Stimulated activated CD8-positive, alpha-beta memory T cell treated with anti-CD3 and anti-CD28 coated beads, Interleukin-15, amount 100 ng/mL, for 4 hours (primary cell): ENCODE measurements at places on chromosomes 1 and 21.

- DNase-seq, result no peak
These were observed at the start of gene FAM131C for GRCh38 chr1:16073490-16074119. FAM131C (minus strand) TSS chr1:16073651; CDS start chr1:16073442, 209 bp downstream.

DNA sequence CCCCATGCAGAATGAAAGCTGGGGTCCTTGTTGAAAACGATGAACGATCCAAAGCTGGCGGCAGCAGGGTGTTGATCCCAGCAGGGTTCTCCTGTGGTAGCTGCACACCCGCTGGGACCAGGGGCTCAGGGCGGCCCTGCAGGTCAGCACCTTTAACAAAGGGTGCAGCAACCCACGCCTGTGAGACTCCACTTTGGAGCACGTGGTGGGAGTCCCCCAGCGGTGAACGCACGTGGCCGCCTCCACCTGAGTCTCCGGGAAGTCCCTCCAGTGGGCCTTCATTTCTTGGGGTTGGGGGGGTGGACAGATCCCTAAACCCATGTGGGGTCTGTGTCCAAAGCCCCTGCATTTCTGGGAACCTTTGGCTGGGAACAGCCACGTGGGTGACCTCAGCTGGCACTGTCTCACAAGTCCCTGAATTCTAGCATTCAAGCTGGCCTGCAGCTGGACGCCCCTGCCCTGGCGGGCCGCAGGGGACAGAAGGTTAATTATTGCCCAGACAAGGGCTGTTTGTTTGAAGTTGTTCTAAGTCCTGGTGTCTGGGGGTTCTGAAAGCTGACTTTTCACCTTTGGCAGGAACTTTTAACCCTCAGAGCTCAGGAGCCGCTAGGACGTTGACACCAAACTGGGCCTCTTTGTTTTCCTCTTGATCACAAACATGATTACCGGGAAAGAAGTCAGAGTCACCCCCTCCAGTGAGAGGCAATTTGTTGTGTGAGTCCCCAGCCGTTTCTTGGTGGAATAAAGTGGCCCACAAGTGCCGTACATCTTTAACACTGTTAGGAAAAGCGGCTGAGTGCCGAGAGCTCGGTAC is 64.5 kb downstream of the COL18A1 start:
- DNase-seq, result no peak

DNA sequence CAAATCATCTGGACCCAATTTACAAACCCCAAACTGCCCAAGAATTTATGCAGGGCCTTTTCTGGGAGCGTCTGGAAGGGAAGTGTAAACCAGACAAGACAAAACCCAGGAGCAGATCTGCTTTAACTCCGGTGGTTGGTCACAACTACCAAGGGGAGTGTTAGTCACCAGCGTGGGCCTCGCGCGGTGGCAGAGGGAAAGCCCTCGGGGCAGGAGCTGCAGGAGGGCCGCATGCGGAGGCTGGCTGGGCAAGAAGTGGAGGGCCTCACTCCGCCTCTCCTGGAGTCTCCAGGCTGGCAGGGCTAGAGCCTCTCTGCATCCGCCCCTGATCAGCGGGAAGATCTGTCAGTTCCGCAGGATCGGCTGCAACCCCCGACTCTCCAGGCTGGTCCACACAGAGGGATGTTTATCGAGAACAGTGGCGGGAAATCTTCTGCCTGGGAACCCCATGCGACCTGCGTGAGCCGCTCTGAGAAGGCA is 2.0 kb downstream of the COL24A1 start:
- no peak for DNase-seq

DNA sequence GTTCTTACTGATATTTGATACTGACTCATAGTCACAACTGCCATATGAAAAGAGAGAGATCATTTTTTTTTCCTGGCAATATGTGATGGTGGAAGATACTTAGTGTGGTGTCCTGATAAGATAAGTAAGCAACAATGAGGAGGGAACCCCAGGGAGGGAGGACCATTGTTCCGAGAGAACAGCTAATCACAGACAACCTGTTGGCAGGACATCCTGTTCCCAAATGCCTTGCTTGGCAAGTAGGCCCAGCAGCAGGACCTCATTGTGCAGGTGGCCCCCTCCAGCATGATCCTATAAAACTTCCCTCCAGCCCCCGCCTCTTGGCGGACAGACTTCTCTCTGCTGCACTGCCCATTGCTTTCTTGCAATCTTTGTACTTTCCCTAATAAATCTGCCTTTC is 329.4 kb upstream of the CHRM3 start:
- no peak for DNase-seq

- DNase-seq, result no peak
These were observed 58.6 kb downstream of the OLIG1 start for GRCh38 chr21:33128538-33128937.

GRCh38 chr1:22633697-22634463 is 2.5 kb upstream of the C1QA start:
- no peak for DNase-seq

- DNase-seq, result no peak
These were observed 19.7 kb downstream of the AJAP1 start for GRCh38 chr1:4674117-4674516.

GRCh38 chr1:53393325-53393792 is 65.5 kb upstream of the LRP8 start:
- peak; percentile 39 for DNase-seq

GRCh38 chr1:75725861-75726361 is 1.4 kb downstream of the ACADM start:
- no peak for DNase-seq

DNA sequence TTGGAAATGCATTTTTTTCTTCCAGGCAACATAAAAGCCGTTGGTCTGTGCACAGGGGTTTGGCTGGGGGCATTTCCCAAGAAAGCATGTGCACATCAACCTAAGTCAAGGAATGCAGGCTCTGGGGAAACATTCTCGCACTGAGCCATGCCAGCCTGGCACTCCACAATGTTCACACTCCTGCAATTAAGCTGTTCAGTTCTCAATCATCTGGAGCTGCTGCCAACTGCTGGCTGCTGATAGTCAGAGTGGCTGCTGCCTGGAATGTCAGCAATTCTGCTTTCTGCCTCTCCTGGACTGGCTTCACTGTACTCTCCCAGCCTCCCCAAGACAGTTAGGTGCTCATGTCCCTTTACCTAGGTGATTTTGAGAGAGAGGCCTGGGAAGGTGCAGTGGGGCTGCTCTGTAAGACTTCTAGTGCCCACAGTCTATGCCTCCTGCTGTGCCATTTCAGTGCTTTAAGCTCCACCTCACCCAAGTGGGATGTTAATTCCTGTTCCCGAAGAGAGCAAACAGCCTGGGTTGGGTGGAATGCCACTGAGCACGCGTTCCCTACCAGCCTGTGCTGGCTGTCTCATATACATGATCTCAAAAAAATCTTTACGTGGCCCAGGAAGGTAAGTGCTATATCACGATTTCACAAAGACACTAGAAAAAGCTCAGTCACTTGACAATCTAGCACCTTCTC is 131.7 kb downstream of the BRINP2 start:
- DNase-seq, result no peak

DNA sequence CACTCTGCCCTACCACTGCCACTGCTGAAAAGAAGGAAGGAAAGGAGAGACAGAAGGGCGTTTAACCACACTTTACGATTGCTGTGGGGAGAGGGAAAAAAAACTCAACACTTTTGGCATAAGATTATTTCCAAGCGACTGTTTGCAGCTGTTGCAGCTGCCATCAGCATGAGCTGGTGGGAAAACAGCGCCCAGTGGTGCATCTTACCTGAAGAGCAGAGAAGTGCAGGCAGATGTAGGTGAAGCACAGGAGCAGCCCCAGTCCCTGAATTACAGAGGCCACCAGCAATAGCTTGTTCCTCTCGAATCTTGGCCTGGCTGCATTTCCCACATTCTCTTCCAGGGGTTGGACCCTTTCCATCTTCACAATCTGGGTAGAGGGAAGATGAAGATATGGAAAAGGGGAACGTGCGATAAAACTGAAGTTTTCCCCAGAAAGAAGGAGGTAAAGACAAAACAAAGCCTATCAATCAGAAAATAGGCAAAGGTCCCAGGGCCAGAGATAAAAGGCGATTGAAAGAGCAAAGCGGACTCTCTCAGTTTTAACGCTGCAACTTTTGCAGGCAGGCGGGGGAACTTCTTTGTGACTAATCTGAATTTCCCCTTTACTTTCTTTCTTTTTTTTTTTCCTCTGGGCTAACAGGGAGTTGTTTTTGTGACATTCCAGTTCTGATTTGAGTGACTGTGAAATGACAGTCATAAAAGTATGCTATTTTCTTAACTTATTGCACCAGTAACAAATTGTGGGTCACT is at the start of gene TNFSF4:
TSS of gene TNFSF4 (minus strand) at position 516 of the 753 bp plus-strand sequence. CDS start at position 361, 155 bp downstream.
- DNase-seq, result no peak

GRCh38 chr1:41020654-41021053 is 871 bp downstream of the SLFNL1 start:
- DNase-seq, result no peak

DNA sequence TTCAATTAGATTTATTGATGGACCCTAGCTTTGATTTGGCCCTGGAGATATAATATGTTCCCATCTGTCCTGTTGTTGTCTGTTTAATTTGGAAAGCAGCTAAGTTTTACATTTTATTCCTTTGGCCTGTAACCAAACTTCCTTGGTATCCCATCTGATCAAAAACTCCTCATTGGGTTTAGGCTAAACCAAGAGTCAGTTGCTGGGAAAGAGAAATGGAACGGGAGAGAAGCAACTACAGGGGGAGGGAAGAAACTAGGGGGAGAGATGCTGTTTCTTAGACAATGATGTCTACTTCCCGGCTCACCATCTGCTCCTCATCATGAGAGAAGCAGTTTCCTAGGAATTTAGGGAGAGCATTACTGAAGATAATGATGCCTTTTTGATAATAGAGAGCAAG is 141.8 kb downstream of the SYT2 start:
- DNase-seq, result no peak

GRCh38 chr1:61391730-61392129 is 309.4 kb downstream of the NFIA start:
- DNase-seq, result no peak

DNA sequence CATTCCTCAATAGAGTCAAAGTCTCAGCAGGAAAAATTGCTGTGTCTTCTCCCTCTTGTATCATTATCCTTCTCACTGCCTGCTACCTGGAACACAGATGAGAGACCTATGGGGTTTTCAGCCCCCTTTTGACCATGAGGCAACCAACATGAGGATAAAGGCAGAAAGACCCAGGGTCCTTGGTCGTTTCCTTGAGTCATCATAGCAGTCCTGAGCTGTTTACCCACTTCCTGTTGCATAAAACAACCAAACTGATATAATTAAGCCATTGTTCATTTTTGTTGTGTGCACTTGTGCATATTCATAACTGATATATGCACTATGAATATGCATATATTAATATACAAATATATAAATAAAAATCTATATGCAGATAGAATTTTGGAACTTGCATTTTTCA is 188.3 kb upstream of the MAP1LC3C start:
- DNase-seq, result no peak

GRCh38 chr1:180785291-180785690 is 127.4 kb upstream of the KIAA1614 start:
- no peak for DNase-seq
